ENCODE measurements at places on chromosomes 11 and 22.
A peak's percentile ranks its signal among the peaks of the same experiment; 100 is the strongest.

DNA sequence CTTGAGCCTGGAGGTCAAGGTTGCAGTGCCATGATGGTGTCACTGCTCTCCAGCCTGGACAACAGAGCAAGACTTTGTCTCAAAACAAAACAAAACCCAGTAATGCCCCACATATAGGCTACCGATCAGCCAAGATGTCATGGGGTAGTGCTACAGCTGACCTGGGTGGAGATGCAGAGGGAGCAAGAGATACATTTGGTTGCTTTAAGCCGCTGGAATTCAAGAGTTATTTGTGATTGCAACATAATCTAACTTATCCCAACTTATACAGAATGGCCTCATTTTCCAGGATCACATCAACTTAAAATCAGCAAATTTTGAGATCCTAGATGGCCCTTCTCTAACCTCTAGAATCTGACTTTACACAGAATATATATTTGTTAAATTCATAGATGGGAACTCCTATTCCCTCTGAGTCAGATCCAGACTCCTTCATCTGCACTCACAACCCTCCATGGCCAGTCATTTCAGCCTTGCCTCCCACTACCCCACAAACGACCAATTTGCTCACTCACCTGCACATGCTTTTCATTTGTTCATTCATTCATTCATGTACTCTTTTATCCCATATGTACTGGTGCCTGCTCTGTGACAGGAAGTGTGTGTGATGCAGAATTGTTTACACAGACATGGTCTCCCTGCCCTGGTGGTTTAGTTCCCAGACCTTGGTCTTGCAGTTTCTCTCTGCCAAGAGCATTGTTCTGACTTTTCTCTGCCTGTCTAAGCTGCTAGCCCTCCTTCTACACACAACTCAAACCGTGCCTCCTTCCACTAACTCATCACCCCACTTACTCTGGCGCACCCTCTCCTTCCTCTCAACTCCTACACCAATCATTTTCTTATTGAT is 24.1 kb upstream of the APLNR start:
- H3K36me3 ChIP-seq: no peaks in the 10 kb centered on the region
- no peak overlapping the region for H3K4me3 ChIP-seq
- H3K27ac ChIP-seq: no peak overlapping the region
- no peaks in the 10 kb centered on the region for H3K4me1 ChIP-seq
- no peaks in the 10 kb centered on the region for H3K27me3 ChIP-seq

DNA sequence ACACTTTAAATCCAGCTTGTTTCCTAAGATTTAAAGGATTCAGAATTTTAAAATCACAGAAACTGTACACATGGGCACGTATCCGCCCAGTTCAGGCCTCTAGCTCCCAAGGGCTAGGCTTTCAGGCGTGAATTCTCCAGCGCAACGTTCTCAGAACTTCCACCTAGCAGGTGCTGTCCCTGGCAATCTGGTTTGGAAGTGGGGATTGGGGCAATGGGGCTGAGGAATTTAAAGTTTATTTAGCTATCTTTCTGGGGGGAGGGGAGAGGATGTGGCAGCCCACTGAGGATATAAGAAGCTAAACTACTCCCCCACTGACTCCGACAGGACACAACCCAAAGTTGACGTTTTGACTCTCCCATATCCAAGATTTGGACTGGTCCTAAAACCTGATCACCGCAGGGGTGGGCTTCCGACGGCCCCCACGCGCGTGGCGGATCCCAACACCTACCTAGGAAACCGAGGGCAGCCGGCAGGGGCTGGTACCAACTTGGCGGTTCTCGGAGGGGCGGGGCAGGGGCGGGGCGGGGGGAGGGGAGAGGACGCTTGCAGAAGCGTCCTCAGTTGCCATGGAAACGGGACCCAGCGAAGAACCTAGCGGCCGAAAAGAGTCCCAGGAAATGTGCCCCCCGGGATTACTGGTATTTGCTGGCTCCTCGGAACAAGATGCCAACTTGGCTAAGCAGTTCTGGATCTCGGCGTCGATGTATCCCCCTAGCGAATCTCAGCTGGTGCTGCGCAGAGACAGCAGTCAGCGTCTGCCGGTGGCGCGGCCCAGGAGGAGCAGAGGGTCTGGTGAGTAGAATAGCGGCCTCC is at the start of gene HOATZ:
TSS of gene HOATZ (plus strand) at position 563 of the 816 bp plus-strand sequence. CDS start at position 570, 7 bp downstream.
- H3K36me3 ChIP-seq: no peaks in the 10 kb centered on the region
- no peak for DNase-seq
- peaks cover 2% of the 10 kb centered on the region for H3K4me1 ChIP-seq
- H3K27ac ChIP-seq: no peak within 1 kb of the TSS
- peaks cover 11% of the 10 kb centered on the region for H3K27me3 ChIP-seq

- DNase-seq: no peak
- peak overlapping the region; percentile 78 for H3K4me3 ChIP-seq
- no peak overlapping the region for H3K27ac ChIP-seq
- peaks cover 6% of the 10 kb centered on the region for H3K4me1 ChIP-seq
- H3K36me3 ChIP-seq: peaks cover 2% of the 10 kb centered on the region
These were observed 514 bp upstream of the HDAC10 start for GRCh38 chr22:50251477-50252081.

DNA sequence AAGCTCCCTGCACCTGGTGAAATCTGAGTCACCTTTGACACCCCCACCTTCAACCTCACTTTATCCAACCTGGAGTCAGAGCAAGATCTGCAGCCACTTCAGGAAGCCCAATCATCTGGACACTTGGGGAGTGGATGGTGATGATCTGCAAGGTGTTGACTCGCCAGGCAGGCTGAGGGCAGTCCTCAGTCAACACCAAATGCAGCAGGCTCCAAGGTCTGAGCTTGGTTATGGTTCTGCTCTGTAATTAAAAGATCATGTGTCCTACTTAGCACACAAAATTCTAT is 446.9 kb downstream of the BRD1 start:
- DNase-seq: no peak
- no peaks in the 10 kb centered on the region for H3K4me1 ChIP-seq
- no peaks in the 10 kb centered on the region for H3K36me3 ChIP-seq
- H3K27me3 ChIP-seq: no peaks in the 10 kb centered on the region
- H3K4me3 ChIP-seq: no peak overlapping the region

DNA sequence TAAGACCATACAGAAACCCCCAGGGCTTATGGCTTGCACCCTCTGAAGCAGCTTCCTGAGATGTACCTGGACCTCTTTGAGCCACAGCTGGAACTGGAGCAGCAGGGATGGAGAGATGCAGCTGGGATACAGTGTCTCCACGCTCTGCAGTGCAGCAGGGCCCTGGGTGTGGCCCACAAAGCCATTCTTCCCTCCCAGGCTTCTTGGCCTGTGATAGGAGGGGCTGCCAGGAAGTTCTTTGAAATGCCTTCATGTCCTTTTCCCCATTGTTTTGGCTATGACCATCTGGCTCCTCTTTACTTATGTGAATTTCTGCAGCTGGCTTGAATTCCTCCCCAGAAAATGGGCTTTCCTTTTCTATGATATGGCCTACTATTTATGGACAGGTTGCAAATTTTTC is 37.1 kb upstream of the RAB38 start:
- no peaks in the 10 kb centered on the region for H3K4me1 ChIP-seq
- no peak for DNase-seq
- H3K36me3 ChIP-seq: no peaks in the 10 kb centered on the region

DNA sequence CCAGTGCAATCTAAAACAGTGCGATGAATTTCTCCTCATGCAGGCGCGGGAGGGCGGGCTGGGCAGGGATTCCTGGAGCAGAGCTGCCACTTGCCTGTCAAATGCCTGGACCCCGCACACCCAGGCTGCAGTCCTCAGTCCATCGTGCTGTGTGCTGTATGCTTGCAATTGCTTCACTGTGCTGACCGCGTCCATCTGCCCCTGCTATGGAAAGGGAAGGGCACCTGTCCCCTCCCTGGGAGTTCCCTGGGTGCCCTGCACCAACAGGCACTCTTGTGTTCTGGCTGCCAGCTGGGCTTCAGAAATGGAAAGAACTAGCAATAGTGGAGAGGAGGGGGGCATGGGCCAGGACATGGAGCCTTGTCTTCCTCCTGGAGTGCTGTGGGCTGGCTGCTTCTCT is 185.4 kb upstream of the B3GAT1 start:
- no peak for DNase-seq
- H3K4me1 ChIP-seq: no peaks in the 10 kb centered on the region
- H3K27me3 ChIP-seq: no peaks in the 10 kb centered on the region

- no peak overlapping the region for H3K27ac ChIP-seq
- H3K27me3 ChIP-seq: no peaks in the 10 kb centered on the region
- H3K36me3 ChIP-seq: no peaks in the 10 kb centered on the region
- DNase-seq: no peak
- no peaks in the 10 kb centered on the region for H3K4me1 ChIP-seq
These were observed 914.5 kb downstream of the METTL15 start for GRCh38 chr11:29022676-29023075.

DNA sequence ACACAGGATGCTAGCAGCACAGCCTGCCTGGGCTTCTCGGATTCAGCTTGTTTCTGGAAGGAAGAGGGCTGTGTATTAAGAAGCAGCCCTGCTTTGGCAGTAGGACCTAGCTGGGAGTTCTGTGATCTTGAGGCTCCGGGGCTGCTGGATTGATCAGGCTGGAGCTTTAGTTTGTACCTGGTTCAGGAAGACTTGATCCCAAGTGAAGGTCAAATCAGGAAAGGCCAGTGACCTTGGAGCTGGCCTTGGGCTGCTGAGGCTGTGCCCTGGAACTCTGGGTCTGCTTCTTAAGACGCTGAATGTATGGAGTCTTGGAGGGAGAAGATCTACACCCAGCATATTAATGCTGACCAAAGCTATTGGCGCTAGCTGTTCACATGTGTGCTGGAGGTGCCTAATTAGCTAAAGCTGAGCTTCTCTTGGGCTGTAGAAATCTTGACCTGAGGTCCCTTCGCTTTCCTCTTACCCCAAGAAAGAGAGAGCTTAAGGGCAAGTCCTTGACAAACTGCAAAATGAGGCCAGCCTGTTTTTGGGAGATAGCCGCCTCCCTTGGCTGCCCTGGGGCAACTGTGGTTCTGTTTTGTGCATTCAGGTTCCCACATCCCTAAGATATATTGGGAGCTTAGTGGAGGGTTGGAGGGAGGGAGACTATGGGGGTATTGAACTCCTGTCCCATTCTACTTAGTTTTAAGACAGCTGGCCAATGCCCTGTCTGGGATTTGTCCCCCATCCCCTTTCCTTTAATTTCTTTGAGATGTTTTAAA is 135.9 kb downstream of the DBX1 start:
- peaks cover 18% of the 10 kb centered on the region for H3K4me1 ChIP-seq
- no peak overlapping the region for H3K4me3 ChIP-seq
- no peak overlapping the region for H3K27ac ChIP-seq

GRCh38 chr11:116986521-116987105 is 111.6 kb downstream of the SIK3 start:
- no peaks in the 10 kb centered on the region for H3K27me3 ChIP-seq
- H3K4me3 ChIP-seq: no peak overlapping the region
- no peak overlapping the region for H3K27ac ChIP-seq
- peaks cover 4% of the 10 kb centered on the region for H3K4me1 ChIP-seq
- no peak for DNase-seq

GRCh38 chr11:13462311-13462900 is 616 bp downstream of the BTBD10 start:
- H3K4me1 ChIP-seq: no peaks in the 10 kb centered on the region
- H3K27me3 ChIP-seq: no peaks in the 10 kb centered on the region
- H3K27ac ChIP-seq: no peak overlapping the region
- H3K4me3 ChIP-seq: peak overlapping the region; percentile 95

DNA sequence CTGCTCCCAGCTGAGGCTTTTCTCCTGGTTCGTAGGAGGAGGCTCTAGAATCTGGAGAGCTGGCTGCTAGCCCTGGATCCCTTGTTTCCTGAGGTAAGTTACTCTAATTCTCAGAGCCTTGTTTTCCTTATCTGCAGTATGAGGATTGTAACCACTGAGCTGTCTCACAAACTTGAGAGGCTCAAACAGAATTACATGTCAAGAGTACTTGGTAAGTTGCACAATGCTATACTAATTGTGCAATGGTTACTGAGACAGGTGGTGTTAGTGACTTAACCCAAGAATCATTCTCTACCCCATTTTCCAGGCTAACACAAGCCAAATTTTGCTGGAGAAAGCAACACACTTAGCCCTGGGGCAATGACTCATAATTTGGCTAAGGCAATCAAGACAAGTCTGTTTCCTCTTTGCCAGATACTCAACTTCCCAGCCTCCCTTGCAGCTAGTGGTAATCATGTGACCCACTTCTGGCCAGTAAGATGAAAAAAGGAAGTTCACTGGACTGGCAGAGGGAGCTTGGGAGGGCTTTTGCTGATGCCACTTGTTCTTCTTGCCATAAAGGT is 348.0 kb downstream of the TENM4 start:
- DNase-seq: no peak
- no peak overlapping the region for H3K4me3 ChIP-seq
- no peaks in the 10 kb centered on the region for H3K4me1 ChIP-seq
- no peak overlapping the region for H3K27ac ChIP-seq
- H3K27me3 ChIP-seq: no peaks in the 10 kb centered on the region

DNA sequence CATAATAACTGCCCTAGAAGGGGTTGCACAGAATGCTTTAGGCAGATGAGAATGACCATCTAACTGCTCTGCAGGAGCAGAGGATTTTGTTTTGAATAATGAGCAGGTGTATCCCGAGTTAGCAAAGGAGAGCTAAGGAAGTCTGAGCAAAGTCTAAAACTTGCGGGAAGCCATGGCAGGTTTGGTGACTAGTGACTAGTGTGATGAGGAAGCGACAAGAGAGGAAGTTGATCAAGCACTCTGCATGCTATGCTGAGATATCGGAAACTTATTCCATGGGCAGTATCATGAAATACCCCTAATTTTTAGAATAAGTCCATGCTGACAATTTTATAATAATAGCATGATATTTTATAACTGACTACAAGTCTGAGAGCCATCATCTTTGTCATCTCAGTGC is 12.9 kb downstream of the OLFML1 start:
- no peak overlapping the region for H3K4me3 ChIP-seq
- H3K27ac ChIP-seq: no peak overlapping the region

DNA sequence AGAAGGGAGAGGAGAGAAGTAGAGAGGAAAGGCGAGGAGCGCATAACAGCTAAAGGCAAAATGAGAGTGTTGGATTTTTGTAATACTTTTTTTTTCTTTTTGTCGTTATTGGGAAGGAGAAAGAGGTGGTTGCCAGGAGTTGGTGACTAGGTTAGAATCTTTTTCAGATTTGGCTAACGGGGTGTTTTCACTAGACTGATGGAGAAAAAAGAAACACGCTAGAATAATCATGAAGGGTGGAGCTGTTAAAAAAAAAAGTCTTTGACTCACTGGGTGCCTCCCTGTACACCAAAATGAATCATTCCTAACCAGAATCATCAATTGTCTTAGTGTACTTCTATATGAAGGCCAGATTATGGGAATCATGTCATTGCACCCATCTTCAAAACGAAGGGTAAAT is 12.7 kb downstream of the BLID start:
- no peak overlapping the region for H3K4me3 ChIP-seq
- DNase-seq: no peak
- H3K36me3 ChIP-seq: no peaks in the 10 kb centered on the region
- no peak overlapping the region for H3K27ac ChIP-seq
